ENCODE measurements at places on chromosomes 2 and 18.
A peak's percentile ranks its signal among the peaks of the same experiment; 100 is the strongest.

DNA sequence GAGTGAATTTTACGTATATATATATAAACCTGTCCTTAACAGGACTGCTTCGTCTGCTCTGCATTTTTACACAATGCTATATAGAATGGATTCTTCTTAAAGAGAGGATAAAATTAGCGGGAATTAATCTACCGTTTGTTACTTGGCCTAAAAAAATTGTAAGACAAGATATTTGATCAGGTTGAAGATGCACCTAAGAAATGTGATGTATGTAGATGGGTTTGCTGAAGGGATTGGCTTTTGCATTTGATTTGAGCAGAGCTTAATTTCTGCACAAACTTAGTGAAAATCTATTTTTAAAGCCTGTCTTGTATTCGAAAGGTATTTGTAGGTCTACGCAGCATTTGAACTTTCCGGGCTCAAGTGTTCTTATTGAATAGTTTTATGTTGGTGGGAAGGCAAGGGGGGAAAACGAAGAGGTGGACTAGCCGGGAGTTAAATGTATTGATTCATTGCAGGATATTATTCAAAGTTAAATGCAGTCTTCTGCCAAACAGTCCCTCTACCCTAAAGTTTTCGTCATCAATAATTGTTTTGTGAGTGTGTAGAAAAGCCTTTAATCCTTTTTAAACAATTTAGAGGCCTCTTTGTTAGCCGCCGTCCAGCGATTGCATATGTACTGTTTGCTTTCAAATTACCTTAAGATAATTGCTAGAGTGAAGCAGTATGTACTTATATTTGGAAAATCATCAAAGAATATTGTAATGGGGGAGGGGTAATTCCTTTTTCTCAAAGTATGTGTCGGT lies 1.2 kb downstream of the PPP1CB start:
- no peak for DNase-seq

DNA sequence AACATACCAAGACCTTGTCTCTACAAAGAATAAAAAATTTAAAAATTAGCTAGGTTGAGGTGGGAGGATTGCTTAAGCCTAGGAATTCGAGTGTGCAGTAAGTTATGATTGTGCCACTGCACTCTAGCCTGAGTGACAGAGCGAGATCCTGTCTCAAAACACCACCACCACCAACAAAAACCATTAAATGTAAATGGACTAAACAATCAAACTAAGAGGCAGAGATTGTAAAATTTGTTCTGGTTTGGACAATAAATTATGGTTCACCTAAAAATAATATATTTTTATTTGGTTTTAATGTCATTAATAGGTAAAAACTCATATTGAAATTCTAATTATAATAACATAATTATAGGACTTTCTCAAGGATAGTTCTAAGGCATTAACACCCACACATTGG lies 9.9 kb upstream of the ATIC start:
- no peak for DNase-seq

- no peak for DNase-seq
These were observed 44.0 kb downstream of the KIF3C start for GRCh38 chr2:25938345-25938744.

DNA sequence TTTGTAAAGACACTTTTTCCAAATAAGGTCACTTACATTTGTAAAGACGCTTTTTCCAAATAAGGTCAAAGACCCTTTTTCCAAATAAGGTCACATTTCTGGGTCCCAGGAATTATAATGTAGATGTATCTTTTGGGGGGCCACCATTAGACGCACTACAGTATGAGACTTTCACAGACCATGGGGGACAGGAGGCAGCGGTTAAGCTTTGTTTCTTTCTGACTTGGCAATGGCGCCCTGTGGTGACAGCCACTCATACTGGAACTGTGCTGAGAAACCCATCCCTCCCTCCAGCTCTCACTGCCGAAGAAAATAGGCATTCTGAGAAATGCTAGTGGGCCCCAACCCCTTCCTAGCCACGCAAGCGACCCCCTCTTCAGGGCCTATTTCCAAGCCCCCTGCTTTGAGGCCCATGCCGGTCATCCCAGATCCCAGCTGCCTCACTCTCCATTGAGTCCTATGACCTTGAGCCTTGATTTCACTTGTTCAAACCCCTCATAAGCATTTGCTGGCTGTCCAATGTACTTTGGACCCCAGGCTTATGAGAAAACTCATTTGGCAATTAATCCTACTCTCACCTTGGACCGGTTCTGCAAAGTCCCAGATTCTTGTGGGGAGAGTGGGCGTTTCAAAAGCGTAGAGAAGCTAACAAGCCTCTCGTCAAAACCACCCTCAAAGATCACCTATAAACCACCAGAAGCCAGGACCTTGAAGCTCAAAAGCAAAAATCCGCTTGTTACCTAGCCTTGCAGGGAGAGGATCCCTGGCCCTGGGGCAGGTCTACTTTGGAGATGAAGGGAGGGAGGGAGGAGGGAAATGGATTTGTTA lies 11.3 kb upstream of the SPATA3 start:
- no peak for DNase-seq

- DNase-seq = no peak
These were observed 177.3 kb upstream of the ST6GAL2 start for GRCh38 chr2:107063228-107063627.

- no peak for DNase-seq
These were observed 49.2 kb downstream of the MYCN start for GRCh38 chr2:15989559-15989958.

DNA sequence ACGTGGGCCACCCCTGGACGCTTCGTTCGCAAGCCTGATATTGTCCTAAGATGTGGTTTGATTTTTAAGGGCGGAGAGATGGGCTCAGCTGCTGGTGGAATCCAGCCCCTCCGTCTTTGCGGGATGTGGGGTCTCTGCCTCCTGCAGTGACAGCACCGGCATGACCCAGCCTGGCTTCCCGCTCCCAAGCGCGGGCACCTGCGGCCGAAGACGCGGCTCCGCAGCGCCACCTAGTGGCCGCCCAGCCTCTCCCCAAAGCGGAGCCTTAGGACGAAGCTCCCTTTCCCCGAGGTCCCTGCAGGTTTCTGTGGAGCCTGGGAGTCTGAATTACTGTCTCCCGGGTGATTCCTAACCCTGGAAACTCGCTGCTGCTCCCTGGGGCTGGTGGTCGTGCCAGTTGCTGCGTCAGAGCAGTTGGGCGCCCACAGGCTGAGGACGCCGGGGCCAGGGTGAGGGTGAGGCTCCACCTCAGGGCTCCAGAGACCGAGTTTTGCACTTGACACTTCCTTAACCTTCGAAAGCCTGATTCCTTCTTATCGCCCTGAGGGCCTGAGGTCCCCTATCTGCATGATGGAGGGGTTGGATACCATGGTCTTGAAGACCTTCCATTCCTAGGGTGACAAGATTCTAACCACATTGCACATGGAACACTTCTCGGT lies 137.5 kb downstream of the TPO start:
- DNase-seq = peak; percentile 69

- DNase-seq = no peak
These were observed 62.8 kb downstream of the HDAC4 start for GRCh38 chr2:239337877-239338484.

- no peak for DNase-seq
These were observed 14.3 kb downstream of the PPP3R1 start for GRCh38 chr2:68237976-68238580.

GRCh38 chr2:174662459-174662858 lies 64.9 kb upstream of the WIPF1 start:
- DNase-seq = no peak

DNA sequence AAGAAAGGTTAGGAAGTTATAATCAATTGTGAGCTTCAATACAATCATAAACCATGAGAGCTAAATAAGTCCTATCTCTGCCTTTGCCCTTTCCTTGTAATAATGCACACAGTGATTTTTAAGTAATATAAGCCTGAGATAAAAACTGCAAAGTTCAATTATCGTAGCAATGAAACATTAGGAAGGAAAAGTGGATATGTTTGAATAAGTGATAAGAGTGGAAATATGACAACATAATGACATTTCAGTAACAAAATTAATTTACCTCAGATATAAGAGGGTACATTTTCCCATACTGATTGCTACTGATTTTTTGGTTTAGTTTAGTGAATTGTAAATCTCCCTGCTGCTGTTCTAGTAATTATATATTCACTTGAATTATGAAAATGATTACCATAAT lies 164.2 kb upstream of the FANCL start:
- DNase-seq = no peak

- DNase-seq = no peak
These were observed 190.2 kb upstream of the LYPD1 start for GRCh38 chr2:132860220-132860619.

DNA sequence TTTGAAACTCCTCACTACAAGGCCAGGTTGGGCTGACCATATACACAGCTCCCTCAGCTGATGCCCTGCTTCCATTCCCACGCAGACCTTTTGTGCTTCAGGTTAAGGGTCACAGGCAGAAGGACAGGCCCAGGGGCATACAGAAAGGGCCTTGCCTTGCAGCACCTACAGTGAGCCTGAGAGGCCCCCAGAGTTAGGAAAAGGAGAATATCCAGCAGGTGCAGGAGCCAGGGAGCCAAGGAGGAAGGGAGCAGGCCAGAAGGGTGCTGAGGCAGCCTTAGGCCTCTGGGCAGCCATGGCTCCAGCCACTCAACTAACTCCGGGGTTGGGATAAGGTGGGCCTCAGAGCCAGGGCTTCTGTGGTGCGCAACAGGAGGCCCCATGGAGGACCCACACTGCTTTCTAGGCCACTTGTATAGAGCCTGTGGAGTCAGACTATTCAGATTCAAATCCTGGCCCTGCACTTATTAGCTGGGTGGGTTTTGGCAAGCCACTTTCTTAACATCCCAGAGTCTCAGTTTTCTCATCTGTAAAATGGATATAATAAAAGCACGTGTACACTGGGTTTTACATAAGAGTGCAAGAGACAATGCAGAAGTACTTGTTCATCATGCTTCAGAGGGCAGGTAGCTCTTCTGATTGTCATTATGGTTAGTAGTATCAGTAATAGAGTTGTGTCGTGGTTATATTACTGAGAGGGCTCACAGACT lies 214.6 kb upstream of the HAAO start:
- no peak for DNase-seq

DNA sequence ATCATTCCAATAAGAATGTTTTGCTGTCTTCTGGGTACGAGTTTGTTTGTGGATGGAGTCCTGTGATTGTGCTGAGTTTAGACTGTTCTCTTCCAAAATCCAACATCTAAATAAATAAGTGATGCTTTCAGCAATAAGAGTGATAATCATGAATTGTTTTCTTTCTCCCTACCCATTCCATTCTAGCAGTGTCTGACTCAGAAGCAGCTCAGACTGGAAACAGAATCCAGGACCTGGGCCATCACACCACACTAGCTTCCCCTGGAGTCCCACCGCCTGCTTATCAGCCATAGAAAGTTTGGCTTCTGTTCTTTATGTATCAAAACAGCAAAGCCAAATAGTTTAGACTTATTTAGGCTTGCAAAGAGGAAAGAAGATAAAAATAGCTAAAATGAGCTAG lies 76.4 kb upstream of the CNGA3 start:
- DNase-seq = no peak

GRCh38 chr2:142052220-142052863 lies 78.5 kb downstream of the LRP1B start:
- peak; percentile 73 for DNase-seq

DNA sequence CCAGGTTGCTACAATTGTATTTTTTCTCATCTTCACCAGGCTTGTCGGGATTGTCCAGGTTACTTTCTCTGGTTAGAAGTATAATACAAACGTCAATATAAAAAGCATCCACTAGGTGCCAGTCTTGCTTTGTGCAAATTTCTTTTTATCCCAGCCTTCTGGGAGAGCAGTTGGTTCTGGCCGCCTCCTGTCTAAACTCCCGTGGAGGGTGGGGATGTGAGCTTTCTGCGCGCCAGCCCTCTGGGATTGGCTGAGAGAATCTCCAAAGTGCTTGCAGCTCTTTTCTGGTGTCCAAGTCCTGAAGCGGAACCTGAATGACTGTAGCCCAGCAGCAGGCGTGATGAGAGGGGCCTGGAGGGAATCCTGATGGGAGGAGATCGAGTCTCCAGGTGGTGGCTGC lies 22.4 kb upstream of the TOGARAM2 start:
- DNase-seq = peak; percentile 96

GRCh38 chr18:7169601-7170000 lies 52.0 kb upstream of the LAMA1 start:
- no peak for DNase-seq

- peak; percentile 8 for DNase-seq
These were observed 217.6 kb upstream of the SIX3 start for GRCh38 chr2:44723921-44724320.

- no peak for DNase-seq
These were observed 9.0 kb upstream of the MRPL19 start for GRCh38 chr2:75637568-75637967.

DNA sequence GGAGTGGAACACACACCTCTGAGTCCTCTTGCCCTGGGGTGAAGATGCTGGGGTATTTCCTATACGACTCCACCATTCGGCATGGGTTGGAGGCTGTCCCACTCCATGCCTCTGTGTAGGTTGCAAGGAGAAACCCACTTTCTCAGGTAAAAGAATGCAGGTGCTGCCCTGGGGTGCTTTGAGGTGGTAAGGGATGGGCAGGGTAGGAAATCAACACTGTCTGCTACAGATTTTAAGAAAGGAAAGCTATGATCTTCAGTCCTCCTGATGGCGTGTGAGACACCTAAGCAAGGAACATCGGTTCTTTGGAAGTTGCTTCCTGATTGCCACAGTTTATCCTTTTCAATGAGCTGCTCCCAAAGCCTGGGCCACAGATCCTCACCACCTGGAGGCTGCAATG lies 209.2 kb downstream of the NCK2 start:
- DNase-seq = no peak

DNA sequence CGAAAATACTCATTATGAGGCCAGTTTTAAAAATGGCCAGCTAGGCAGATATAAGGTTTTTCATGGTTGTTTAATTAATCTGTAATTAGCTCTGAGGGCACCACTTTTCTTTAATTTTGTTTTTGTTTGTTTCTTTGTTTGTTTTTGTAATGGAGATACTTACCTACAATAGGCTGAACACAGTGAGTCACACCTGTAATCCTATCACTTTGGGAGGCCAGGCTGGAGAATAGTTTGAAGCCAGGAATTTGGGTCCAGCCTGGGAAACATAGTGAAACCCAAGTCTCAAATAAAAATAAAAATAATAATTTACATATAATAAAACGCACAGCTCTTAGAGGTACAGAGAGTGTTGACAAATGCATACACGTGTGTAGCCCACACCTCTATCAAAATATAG lies 56.8 kb upstream of the MSH2 start:
- DNase-seq = no peak

DNA sequence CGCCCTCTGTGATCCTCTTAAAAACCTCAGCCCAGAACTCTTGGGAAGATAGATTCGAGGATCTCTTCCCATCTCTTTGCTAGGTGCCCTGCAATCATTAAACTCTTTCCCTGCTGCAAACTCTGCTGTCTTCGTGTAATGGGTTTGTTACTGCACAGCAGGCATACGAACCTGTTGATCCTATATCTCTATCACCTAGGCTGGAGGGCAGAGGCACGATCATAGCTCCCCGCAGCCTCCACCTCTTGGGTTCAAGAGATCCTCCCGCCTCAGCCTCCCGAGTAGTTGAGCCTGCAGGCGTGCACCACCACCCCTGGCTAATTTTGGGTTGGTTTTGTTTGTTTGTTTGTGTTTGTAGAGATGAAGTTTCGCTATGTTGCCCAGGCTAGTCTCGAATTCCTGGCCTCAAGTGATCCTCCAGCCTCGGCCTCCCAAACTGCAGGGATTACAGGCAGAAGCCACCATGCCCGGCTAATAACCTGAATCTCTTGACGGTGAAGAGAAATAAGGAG lies 493 bp upstream of the BBS5 start:
- DNase-seq = peak; percentile 36

Data from NCI-H82 (cell line).